Stimulated activated CD8-positive, alpha-beta memory T cell treated with anti-CD3 and anti-CD28 coated beads, Interleukin-15, amount 100 ng/mL, for 1 hour (primary cell): ENCODE measurements at places on chromosomes 3 and 15.

DNA sequence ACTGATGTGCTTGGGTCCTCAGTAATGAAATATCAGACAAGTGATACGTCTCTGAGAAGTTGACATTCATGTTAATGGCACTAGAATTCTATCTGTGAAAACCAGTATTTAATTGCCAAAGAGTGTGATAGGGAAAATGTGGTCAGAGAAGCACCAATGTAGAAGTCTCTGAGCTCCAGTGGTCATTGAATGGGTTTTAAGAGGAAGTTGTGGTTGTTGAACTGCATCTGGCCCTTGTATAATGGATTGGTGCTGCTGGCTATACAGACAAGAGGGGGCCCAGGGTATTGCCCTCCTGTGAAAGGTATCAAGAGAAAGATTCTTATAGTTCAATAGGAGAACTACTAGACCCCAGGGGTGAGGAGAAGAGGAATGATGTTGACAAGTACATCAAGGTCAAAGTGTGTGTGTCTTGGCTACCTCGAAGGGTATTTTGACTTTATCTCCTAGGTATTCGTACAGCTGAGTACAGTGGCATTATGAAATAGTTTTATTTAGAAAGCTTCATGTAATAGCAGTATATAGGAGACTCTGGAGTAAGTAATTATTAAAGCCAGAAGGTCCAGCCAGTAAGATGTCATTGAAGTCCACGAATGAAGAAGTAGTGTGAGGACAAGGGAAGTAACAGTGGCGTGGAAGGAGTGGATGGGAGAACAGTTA lies 47.1 kb downstream of the CHD2 start:
- no peak for DNase-seq

- DNase-seq = no peak
Observed at GRCh38 chr3:148615382-148615781, 82.3 kb upstream of the AGTR1 start.

- DNase-seq = no peak
Observed at GRCh38 chr15:26132811-26133210, 269.7 kb upstream of the ATP10A start.

- no peak for DNase-seq
Observed at GRCh38 chr3:40292637-40293349, 16.7 kb upstream of the EIF1B start.

GRCh38 chr3:69738315-69738714 lies 949 bp upstream of the MITF start:
- DNase-seq = no peak

GRCh38 chr3:52291508-52292181 lies 4.0 kb downstream of the GLYCTK start:
- DNase-seq = no peak

DNA sequence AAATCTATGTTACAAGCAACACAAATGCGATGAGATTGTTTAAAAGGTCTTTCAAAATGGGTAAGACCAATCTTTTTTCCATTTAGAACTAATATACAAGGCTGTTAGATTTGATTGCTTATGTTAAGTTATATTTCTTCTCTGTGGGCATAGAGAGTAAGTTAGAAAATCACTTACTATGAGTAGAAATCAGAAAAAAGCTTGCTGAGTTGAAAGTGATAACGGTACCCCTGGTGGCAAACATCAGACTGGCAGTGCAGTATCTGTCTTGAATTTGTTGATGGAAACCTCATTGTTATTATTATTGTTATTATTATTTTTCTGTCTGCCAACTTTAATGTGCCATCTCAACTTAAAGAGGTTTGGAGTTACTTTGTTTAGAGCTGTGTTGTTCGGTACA lies 12.4 kb downstream of the CLDN11 start:
- DNase-seq = no peak

DNA sequence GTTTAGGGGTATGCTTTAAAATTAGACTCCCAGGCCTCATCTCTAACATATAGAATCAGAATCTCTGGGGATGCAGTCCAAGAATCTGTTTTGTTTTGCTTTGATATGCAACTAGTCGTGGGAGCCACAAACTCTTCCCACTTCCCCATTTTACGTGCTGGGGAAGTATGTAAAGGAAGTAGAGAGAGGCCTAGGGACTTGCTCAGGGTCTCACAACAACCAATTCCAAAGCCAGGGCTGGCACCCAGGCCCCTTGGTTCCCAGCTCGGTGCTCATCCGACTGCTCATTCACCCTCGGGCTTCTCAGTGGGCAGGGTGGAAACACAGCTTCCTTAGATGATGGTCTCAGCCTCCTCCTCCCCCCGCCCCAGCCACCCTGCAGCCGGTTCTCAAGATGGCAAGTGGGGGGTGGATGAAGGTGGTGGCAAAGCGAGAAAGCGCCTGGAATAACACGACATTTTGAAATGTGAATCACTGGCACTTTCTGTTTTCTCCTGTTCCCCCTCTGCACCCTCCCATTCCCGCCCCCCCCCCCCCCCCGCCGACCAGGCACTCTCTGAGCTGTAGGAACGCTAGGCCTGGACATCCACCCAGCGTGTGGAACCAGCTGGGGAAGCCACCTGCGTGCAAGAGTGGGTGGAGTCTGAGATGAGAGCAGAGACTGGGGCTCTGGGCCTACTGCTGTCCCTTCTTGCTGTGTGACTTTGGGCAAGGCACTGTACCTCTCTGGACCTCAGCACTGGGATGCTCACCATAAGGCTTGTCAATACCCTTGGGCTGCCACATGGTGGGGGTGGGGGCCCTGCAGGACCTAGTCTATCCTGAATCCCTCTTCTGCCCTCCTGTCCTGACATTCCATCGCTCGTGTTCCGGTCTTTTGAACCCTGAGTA lies 214.5 kb downstream of the RPLP1 start:
- DNase-seq = no peak

GRCh38 chr3:125072749-125073389 lies 17.1 kb upstream of the HEG1 start:
- no peak for DNase-seq

- DNase-seq = no peak
Observed at GRCh38 chr15:68502398-68502901, 70.5 kb upstream of the ITGA11 start.

GRCh38 chr15:82710208-82710555 lies 507 bp upstream of the AP3B2 start:
- DNase-seq = no peak

GRCh38 chr3:94431876-94432570 lies 369.2 kb downstream of the NSUN3 start:
- DNase-seq = no peak

- DNase-seq = no peak
Observed at GRCh38 chr15:66036859-66037258, 167.6 kb downstream of the RAB11A start.

GRCh38 chr3:50121072-50122032 lies 32.6 kb downstream of the RBM5 start:
- peak; percentile 41 for DNase-seq

DNA sequence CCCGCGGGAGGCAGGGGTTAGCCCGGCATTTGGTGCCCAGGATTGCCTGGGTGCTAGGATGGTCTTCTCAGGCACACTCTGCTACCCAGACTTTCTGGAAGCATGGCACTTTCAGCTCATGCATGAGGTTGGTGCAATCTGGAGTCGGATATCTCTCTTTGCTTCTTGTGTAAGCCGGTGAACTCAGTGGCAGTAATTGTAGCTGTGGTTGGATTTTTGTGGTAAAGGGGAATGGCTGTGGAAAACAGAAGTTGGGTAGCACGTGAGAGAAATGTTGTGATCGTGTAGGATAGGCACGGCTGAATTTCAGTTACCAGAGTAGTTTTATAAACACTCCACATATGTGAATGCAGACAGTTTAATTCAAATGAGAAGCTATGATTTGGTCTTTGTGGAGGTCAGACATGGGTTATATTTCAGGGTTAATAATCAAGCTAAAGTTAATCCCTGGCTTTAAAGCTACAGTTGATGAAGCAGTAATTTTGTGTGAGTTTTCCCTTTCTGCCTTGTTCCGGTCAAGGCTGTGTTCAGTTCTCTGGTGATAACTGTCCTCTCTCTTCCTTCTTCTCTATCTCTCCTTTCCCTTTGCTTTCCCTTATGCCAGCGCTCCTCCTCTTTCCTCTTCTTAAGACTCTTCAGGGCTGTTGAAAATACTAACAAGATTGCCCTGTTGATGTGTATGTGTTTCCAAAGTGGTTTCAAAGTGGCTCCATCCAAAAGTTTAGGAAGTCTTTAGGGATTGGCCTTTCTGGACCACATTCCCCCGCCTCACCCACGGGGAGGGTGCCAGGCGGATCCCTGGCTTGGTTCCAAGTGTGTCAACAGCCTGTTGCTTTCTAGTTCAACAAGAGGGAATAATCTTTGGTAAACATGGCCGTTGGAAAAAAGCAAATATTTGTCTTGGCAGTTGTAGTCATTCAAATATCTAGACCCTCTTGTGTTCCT lies 404.6 kb upstream of the C2CD4B start:
- no peak for DNase-seq

DNA sequence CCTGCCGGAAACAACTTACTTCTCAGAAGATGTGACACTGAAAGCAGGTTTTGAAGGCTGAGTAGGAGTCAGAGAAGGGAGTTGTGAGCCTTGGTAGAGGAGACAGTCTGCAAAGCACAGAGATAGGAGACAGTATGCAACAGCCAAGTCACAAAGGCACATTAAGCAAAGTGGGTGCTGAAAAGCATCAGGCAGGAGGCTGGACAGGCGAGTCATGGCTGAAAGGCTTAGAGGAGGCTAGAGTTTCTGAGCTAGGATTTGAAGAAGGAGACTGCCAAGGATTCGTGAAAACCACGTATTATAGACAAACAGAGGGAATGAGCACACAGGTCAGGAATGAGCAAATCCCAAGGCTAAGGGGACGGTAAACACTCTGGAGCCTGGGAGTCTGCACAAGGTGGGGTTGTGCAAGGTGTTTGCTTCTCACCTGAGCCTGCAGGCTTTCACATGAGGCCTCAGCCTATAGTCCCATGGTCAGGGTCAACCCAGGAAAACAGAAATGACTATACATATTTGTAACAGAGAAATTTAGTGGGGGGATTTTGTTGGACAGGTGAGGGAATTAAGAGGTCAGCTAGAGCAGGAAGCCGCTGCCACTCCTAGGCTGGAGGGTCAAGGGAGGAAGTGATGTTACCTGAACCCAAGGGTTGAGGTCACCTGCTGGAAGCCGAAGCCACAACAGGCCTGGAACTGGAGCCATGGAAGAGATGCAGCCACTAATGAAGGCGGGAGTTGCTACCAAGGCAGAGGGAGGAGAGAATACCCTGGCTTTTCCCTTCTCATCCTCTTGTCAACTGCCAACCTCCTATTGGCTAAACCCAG lies 23.1 kb upstream of the TRIM71 start:
- no peak for DNase-seq

GRCh38 chr3:183958775-183959174 lies 58.9 kb downstream of the ABCC5 start:
- DNase-seq = no peak

- DNase-seq = no peak
Observed at GRCh38 chr15:87362531-87362930, 894.0 kb downstream of the NTRK3 start.

- no peak for DNase-seq
Observed at GRCh38 chr15:70902107-70902506, 9.5 kb downstream of the LRRC49 start.

GRCh38 chr3:172635588-172635987 lies 75.3 kb downstream of the NCEH1 start:
- no peak for DNase-seq

- DNase-seq = no peak
Observed at GRCh38 chr15:59366333-59367021, 6.2 kb downstream of the MYO1E start.

DNA sequence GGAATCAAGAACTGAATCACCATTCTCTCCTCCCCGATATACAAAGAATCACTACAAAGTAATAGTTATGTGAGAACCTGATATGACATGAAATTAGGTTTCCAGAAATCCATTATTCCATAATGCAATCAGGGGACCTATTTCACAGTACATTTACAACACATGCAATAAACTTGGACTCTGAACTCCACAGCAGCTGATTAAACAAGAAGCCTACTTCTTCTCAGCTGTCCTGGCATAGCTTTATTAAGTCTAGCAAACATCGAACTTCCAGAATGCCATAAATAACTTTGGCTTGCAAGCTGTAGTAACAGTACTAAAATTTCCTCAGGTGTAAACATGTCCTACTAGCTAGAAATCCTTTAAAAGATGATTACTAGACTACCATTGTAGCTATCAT lies 17.8 kb downstream of the PDCD10 start:
- no peak for DNase-seq

DNA sequence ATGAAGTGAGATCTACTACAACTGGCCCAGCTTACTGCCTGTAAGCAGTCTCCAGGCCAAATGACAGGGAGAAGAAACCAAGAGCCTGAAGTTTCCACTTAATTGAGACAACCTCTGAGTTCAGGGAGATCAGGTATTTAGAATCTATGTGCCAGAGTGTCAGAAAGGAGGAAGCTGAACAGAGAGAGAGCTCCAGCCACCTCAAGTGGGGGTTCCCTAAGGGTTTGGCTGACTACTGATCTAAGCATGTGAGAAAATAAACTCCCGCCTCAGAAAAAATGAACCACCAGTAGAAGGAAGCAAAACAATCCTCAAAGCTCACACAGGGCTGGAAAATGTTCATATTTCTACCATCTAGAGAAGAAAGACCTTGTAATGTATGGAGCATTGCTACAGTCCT lies 25.0 kb downstream of the ADAM10 start:
- no peak for DNase-seq

DNA sequence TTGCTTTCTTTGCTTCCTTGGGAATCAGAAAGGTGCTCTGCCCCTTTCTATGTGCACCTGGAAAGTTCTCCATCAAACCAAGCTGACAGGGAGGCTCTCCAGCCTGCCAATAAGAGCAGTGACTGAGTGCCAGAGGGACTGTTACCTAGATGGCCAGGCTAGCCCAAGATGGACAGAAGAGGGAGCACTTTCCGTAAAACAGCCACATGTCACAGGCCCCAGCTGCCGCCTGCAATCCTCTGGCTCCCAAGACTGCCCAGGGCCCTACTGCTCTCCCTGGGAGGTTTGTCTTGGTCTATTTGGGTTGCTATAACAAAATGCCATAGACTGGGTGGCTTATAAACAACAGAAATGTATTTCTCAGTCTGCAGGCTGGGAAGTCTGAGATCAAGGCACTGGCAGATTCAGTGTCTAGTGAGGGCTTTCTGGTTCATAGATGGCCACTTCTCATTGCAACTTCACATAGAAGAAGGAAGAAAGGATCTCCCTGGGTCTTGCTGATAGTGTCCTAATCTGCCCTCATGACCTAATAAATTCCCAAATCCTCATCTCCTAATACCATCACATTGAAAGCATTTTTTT lies 72.3 kb downstream of the TAMM41 start:
- no peak for DNase-seq

DNA sequence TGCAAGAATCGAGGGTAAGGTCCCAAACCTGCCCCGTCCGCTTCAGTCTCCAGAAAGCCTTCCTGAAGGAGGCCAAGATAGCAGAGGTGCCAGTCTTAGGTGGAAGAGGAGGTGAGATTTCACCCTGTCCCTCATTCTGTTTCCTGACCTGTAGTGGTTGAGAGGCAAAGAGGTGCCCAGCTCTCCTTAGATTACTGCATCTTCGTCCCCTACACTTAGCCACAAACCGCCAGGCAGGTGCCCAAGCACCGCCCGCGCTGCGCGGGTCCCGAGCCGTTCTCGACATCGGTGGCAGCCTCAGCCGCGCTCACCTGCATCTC lies 23.8 kb upstream of the POLG start:
- no peak for DNase-seq
